Activated CD8-positive, alpha-beta T cell treated with anti-CD3 and anti-CD28 coated beads, Interleukin-2, amount 10 ng/mL, durations not matched to agents 7 days and 5 days (primary cell): ENCODE measurements at places on chromosomes 7 and 10.
A peak's percentile ranks its signal among the peaks of the same experiment; 100 is the strongest.

DNA sequence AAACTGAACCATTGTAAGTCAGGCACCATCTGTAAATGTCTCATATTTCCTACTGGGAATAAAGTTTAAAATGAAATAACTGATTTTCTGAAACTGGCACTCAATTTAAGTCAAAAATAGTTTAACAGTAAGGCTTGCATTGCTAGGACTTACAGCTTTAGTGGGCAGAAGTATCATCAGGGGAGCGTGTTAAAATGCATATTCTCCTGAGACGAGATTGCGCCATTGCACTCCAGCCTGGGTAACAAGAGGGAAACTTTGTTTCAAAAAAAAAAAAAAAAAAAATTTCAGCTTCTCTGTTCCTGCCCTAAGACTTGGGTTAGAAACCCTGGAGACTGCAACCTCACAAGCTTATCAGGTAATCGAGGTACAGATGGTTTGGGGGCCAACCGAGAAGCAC lies 65.4 kb downstream of the UBE3C start:
- DNase-seq = no peak

DNA sequence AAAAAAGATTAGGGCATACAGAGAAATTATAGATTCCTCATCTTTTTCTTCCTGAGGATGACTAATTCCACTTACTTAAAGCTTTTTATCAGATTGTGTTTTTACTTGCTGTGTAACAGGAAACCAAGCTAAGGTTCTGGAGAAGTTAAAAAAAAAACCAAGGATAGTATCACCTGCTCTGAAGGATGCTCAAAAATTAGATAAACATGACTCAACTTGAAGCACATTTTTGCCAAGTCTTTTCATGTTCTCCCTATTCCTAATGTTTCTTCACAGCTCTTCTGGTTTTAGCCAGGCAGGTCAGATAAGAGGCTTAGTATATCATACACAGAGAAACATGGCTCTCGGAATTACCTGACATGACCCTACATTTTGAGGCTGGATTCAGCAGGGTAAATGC lies 90.3 kb downstream of the CPEB3 start:
- DNase-seq = no peak

- DNase-seq = no peak
These were observed 288.7 kb upstream of the AUTS2 start for GRCh38 chr7:69309601-69310000.

- no peak for DNase-seq
These were observed 269.1 kb downstream of the ZMYND11 start for GRCh38 chr10:404346-404745.

DNA sequence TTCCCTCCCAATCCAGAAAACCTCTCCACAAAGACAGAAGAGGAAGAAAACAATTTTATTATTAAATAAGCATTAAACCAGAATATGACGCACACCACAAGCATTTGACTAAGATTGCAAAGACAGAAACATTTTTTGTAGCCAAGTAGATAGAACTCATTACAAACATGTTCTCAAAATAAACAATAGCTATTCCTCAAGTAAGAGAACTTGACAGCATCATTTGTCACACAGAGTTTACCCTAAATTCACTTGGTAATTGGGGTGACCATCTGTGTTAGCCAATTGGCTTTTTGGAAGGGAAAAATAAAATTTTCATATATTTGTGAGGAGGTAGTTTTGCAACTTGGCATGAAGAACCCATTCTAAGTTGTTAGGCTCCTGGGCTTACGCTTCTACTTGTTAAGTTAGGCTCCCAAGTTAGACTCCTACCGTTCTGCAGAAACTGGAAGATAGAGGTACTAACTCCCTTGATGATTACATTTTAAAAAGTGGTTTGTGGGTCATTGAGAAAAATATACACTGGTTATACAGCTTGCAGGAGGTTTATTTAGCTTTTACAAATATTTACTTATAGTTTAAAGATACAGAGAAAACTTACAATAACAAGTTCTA lies 618.6 kb upstream of the CNTNAP2 start:
- no peak for DNase-seq

DNA sequence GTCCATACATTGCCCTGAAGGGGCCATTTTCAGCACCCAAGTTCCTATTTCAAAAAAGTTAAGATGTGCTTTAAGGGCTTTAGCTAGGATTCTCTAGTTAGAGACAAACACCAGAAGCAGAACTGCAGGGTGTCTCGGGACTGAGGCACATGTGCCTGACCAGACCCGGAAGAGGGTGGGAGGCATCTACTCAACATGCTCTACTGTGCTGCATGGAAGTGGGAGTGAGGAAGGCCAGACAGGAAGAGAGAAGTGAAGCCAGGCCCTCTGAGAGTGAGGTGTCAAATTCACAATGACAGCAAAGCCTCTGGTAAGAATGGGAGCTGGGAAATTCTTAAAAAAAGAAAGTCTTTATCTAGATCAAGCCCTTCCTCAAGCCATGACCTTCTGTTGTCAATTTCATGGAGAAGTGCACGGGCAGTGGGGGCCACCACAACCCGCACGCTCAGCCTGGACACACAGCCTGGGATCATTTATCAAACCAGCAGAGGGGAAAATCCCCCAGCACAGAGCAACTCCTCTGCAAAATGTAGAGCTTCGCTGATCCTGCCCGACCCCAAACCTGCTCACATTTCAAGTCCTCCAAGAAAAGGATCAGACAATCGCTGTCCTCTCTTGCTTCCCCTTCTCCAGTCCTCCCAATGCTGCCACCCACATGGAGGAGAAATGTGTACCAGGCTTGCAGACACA lies 38.7 kb downstream of the PLXNA4 start:
- no peak for DNase-seq

DNA sequence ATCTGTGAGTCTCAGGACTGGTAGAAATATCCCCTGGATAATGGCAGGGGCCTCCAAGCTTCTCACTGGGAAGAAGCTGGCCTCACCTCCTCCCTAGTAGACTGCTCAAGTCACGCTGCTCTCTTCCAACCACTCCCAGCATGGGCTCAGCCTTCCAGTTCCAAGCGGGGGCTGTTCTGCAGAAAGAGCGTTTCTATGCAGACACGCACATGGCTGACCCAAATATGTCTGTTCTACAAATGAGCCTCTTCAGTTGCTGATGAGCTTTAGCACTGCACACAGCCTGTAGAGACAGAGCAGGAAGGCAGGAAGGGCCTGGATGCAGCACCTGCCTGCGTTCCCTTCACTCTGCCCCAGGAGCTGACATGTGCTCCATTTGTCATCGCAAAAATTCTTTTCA lies 523.9 kb upstream of the MGMT start:
- DNase-seq = no peak

GRCh38 chr10:101217044-101217425 lies 12.2 kb downstream of the LBX1 start:
- no peak for DNase-seq

DNA sequence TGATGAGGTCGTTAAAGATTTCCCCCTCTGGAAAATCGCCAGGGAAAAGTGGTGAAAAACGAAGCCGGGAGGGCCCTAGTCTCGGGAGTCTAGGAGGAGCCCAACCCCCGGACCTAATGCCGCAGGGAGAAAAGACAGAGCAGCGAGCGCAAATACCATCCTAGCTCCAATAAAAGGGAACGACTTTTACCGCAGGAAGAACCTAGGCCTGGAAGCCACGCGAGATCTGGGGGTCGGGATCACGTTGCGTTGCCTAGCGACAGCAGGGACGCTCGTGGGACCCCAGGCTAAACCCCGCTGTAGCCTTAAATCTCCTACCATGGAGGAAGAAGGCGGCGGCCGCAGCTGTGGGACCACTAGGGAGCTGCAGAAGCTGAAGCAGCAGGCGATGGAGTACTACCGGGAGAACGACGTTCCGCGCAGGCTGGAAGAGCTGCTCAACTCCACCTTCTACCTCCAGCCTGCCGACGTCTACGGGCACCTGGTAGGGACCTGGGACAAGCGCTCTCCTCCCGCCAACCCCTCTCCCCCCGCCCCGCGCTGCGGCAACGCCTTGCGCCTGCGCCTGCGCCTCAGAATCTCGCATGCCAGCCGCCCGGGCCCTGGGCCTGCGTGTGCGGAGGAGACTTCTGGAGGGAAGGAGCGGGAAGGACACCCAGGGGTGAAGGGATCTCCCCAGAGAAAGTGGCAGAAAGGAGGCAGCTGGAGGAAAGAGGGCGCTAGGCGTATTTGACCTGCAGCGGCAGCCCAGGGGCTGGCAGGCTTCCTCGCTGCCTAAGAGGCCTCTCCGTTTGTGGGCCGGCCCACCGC lies at the start of gene ENO4:
Gene ENO4 (plus strand): TSS at position 252 of the 810 bp plus-strand sequence. CDS start 68 bp downstream, at position 320.
- no peak for DNase-seq

- DNase-seq = no peak
These were observed 496.5 kb upstream of the MKI67 start for GRCh38 chr10:128622706-128623105.

DNA sequence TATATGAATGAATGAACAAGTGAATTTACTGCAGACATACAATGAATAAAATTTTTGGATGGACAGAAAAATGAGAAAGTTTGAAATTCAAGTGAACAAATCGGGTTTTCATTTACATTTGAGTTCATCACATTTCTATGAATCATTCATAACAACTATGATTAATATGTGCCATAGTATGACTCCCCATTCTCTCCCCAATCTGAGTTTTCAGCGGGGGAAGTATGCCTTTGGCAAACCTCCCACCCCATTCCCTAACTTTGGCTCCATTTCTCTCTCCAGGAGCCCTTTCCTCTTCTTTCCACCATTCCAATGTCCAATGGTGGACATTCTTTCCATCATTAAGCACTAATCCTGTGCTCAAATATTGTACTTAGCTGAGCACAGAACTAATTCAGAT lies 96.8 kb upstream of the LSM8 start:
- DNase-seq = no peak

- no peak for DNase-seq
These were observed 262.7 kb downstream of the CTNNA3 start for GRCh38 chr10:67433276-67433675.

GRCh38 chr7:27523321-27523720 lies 139.4 kb downstream of the HIBADH start:
- no peak for DNase-seq

DNA sequence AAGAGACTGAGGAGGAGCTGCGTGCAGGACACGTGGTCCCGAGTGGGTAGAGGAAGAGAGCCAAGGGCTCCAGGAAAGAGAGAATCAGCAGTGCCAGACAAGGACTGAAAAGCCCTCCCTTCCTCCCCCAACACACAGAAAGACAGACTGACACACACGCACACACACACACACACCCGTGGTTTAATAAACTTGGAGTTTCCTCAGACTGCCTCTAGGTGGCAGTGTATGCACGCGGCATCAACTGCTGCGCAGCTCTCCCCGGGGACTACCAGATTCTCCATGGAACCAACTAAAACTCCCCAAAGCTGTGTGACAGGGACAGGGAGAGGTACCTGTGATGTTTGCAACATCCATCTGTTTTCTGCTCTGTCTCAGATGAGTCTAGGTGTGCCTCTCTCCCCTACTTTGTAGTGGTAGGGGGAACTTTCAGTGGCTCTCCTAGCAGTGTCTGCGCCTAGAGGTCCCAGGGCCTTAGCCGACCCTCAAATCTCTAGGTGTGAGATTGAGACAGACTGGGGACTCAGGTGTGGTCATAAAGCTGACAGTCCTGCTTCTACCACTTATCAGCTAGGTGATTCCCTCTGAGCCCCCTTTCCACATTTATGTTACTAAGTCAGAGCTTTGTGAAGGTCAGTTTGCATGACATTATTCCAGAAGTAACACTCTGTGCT lies 9.3 kb upstream of the TSPAN14 start:
- peak; percentile 62 for DNase-seq

DNA sequence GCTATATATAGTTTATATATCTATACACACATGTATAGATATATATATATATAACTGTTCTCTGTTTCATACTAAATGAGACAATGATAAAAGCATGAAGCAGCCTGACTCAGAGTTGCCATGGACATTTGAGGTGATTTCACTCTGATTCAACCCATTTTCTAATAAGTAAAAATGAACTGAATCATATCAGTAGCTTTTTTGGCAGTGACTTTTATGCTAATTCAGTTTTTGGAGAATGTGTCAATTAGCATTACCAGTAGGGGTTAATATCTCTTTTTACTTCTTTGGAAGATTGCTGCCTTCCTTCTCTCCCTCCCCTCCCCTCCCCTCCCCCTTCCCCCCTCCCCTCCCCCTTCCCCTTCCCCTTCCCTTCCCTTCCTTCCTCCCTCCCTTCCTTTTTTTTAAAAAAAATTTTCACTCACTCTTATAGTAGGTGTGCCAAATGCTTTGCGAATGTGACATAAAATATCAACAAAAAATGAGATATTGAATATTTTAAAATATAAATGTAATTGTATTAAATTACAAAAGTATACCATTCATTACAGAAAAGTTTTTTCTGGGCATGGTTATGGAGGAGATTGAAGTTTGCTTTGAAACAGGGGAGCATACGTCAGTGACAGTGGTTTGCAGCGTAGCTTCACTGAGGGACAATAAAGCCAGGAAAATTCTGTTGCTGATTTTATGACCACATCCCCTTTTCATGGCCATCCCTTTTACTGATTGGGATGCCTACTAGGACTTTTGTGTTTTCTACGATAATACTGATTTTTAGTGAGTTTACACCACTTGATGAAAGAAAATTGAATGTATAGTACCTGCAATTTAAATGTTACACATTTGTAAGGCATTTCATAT lies 64.0 kb upstream of the KLF6 start:
- no peak for DNase-seq

DNA sequence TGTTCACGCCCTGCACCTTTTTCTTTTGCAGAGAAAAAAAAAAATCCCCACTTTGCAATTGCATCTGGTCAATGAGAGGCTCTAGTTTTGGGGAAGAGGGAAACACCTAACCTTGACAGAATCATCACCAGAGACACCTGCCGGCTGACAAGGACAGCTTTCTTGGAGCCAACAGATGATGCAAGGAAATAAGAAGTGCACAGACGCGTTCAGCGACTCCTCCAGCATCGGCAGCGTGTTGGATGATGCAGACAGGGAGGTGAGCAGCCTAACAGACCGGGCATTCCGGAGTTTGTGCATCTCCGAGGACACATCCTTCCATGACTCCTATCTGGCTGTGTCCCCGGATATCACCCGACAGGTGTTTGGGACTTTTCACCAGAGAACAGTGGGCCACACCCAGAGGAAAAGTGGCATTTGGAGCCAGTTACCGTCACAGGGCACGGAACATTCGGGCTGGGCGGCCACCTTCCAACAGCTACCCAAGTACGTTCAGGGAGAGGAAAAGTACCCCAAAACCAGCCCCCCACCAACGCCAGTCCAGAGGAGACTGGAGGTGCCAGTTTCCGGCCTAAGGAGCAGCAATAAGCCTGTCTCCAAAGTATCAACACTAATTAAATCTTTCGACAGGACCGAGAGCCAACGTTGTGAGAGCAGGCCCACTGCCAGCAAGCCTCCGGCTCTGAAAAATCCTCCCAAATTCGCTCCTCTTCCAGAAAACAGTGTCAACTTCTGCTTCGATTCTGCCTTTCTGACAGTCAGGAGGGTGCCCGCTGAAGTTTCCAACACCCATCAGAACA lies 23.6 kb downstream of the C10orf71 start:
- DNase-seq = no peak
